Neural crest cell (in vitro differentiated cells): ENCODE measurements at places on chromosomes 1 and 21. TPM values are rescaled to one million over a fixed set of nuclear protein-coding genes. Genes with fewer than 3 reads are reported as not detected.
A peak's percentile ranks its signal among the peaks of the same experiment; 100 is the strongest.

Gene UBE2U
- total RNA-seq: not detected in 2 replicates

GRCh38 chr1:112714313-112715263, 544 bp downstream of the PPM1J start:
- no peak for DNase-seq

- no peak for DNase-seq
Measured at GRCh38 chr1:24455272-24455671, 39.7 kb downstream of the NIPAL3 start.

DNA sequence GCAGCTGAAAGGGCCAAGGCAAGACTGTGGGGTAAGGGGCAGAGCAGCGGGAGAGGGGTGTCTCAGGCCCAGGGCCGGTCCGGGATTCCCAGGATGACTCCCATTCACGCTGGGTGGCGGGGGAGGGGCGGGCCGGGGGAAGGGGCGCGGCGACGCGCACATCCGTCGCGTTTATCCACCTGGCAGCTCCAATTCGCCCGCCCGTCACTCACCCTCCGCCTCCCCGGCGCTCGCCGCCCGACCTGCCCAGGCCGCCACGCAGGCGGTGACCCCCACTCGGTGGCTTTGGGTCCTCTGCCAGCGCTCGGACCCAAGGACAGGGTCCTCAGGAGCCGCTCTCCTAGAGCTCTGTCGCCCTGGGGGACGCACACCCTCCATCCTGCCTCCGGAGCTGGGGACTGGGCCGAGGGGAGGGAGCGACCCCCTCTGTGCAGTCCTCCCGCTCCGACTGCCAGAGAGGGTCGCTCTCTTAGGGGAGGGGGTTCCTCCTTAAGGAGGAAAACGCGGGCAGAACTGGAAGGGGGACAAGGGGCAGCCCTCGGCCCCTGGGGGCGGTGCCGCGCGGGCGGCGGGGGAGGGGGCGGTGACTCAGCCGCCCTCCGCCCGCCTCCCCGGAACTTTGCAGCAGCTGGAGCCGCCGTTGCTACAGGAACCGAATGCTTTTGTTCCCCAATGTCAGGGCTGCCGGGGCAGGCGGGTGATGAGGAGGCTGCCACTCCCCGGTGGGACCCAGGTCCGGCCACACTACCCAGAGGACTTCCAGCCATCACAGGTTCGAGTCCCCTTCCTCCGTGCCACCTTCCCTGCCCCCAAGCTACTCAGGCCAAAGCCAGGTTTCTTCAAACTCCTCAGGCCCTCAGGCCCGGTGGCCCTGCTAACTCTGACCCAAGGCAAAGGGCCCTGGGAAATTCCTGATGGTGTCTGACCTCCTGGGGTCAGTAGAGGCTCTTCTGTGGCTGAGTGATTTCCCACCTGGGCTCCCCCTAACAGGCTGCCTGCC, 3.4 kb downstream of the ADGRB2 start:
- DNase-seq: peak; percentile 62
